ENCODE measurements at places on chromosomes 5 and 9.

DNA sequence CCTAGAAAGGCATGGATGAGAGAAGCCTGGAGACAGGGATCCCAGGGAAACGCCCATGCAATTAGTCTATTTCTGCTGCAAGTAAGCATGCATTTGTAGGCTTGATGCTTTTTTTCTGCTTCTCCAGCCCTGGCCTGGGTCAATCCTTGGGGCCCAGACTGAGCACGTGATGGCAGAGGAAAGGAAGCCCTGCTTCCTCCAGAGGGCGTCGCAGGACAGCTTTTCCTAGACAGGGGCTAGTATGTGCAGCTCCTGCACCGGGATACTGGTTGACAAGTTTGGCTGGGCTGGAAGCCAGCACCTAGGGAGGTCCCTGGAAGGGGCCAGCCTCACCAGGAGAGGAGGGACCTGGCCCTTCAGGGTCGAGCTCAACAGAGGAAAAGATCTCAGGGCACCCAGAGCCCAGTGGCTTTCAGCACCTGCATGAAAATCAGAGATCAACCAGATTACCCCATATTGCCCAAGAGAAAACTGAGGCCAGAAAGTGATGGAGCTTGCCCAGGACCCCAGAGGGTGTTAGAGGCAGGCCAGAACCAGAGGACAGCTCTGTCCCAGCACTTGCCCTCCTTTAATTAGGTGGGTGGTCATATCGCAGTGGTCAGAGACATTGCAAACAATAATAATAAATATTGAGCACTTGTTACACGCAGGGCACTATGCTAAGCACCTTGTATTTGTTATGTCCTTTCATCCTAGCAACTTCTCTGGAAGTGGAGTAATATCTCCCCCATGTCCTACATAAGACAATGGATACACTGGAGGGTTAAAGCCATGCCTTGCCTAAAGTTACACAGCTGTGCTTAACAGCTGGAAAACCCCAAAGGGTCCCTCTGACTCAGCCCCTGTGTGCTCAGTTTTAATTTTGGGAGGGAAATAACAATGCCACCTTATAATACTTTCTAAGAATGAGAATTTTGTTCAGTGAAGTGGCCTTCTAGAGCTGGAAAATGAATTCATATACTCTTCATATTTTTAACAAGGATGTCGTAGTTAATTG lies 67.1 kb downstream of the KLF4 start:
- H3K4me1 ChIP-seq, result peaks cover 11% of the 10 kb centered on the region
- no peak overlapping the region for H3K27ac ChIP-seq
- no peaks in the 10 kb centered on the region for H3K27me3 ChIP-seq
- no peak overlapping the region for H3K4me3 ChIP-seq

- H3K27me3 ChIP-seq, result no peaks in the 10 kb centered on the region
- peak overlapping the region; percentile 68 for H3K4me3 ChIP-seq
- H3K36me3 ChIP-seq, result no peaks in the 10 kb centered on the region
- H3K27ac ChIP-seq, result peak overlapping the region; percentile 85
- H3K4me1 ChIP-seq, result peaks cover 36% of the 10 kb centered on the region
Measured at GRCh38 chr9:111957856-111958631, 61.4 kb downstream of the UGCG start.

GRCh38 chr9:72188232-72188631 lies 39.0 kb downstream of the GDA start:
- H3K27ac ChIP-seq, result no peak overlapping the region
- no peaks in the 10 kb centered on the region for H3K36me3 ChIP-seq
- no peaks in the 10 kb centered on the region for H3K4me1 ChIP-seq
- DNase-seq, result no peak
- H3K4me3 ChIP-seq, result no peak overlapping the region

- H3K4me3 ChIP-seq, result no peak overlapping the region
- H3K27ac ChIP-seq, result no peak overlapping the region
- DNase-seq, result no peak
Measured at GRCh38 chr5:134491841-134492442, 33.5 kb upstream of the JADE2 start.

GRCh38 chr5:153496835-153497234 lies 6.4 kb downstream of the GRIA1 start:
- no peaks in the 10 kb centered on the region for H3K36me3 ChIP-seq
- H3K4me1 ChIP-seq, result no peaks in the 10 kb centered on the region
- peak; percentile 75 for DNase-seq

All from MCF 10A (cell line).